Activated CD4-positive, alpha-beta T cell treated with anti-CD3 and anti-CD28 coated beads for 24 hours (primary cell): ENCODE measurements at places on chromosomes 6 and 20.

- no peak for DNase-seq
Measured at GRCh38 chr6:160972111-160972510, 19.5 kb upstream of the MAP3K4 start.

GRCh38 chr6:129749749-129750120 is 39.8 kb upstream of the ARHGAP18 start:
- DNase-seq = no peak

- DNase-seq = no peak
Measured at GRCh38 chr20:64115171-64115911, 8.0 kb upstream of the NPBWR2 start.

- DNase-seq = no peak
Measured at GRCh38 chr20:8292793-8293192, 160.7 kb downstream of the PLCB1 start.

GRCh38 chr6:170063431-170063830 is 227.4 kb downstream of the DLL1 start:
- no peak for DNase-seq

- DNase-seq = no peak
Measured at GRCh38 chr20:58478141-58478805, 36.9 kb downstream of the APCDD1L start.

- no peak for DNase-seq
Measured at GRCh38 chr6:32117461-32117860, 8.3 kb upstream of the TNXB start.

DNA sequence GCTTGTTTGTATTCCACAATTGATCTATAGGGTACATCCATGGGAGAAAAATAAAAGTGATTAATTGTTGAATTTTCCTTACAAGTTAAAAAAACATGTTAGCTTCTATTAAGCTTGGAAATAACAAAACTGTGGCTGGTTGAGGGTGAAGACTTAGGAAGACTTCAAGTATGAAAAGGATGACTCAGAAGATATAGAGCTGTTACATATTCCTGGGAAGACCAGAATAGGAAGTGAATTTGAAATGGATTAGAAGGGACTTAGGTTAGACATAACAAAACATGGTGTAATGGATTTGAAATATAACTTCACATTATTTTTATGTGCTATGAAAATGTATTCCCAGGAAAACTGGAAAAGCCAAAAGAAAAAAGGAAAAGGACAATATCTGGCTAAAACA is 732.2 kb downstream of the HDGFL1 start:
- DNase-seq = no peak

DNA sequence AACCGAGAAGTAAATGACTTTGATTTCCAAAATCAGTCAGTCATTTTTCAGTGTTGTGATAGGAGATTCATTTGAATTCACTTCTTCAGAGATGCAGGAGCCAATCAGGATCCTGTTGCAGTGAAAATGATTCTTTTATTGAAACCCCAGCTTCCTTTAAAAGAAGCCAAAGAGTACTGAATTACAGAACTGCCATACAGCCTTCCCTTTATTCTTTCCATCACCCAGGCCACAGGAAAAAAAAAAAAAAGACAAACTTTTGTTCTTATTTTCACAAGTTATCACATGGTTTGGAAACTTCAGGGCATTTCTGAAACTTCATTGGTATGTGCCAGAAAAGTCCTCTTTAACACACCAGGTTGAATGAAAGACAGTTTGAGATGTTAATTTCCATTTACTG is 1.8 kb upstream of the CARMIL1 start:
- DNase-seq = no peak

DNA sequence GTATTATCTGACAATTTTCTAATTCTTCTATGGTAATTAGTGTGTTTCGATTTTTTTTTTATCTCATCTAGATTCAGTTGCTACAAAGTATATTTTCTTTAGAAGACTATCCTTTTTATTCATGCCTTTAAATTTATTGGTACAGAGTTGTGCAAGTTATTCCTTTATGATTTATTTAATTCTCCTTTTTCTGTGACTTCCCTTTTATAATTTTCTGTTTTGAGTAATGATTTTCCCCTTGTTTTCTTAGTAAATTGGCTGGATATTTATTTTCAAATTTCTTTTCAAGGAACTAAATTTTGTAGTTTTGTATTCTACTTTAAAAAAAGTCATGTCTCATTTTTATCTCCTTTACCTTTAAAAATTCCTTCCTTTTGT is 2.4 kb upstream of the IL22RA2 start:
- no peak for DNase-seq

DNA sequence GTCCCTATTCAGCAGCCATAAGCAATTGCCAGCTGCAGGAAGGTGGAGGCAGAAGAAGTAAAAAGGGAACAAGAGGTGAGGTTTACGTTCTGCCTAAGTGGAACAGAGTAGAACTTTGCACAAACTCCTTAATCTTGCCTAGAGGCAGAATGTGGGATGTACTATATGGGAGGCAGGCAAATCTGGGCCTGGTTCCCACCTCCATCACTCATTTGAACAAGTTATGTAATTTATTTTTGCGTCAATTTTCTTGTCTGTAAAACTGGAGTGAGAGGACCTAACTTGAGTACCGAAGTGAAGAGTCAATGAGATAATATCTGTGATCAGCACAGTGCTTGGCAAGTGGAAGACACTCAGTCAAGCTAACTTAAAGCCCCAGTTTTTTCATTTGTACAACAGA is 2.0 kb upstream of the TPBG start:
- no peak for DNase-seq

- no peak for DNase-seq
Measured at GRCh38 chr6:62808565-62809293, 402.5 kb upstream of the FKBP1C start.

GRCh38 chr20:3729811-3730540 is 2.5 kb upstream of the HSPA12B start:
- DNase-seq = no peak

DNA sequence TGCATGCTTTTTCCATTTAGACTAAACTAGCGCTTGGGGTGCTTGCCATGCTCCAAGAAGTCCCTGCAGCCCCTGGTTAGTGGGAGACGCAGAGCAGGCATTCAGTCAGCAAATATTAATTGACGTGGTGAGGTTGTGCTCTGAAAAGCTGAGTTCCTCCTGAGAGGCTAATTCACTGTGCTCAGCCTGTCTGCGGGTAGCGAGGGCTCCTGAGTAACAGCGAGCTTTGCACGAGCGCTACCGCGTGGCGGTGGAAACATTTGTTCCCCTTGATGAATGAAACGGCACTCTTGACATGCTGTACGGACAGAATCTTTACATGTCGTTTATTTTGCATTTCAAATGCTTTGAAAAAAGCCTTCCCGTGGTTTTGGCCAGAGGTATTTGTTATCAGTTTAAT is 170.6 kb upstream of the AGPAT4 start:
- DNase-seq = no peak

DNA sequence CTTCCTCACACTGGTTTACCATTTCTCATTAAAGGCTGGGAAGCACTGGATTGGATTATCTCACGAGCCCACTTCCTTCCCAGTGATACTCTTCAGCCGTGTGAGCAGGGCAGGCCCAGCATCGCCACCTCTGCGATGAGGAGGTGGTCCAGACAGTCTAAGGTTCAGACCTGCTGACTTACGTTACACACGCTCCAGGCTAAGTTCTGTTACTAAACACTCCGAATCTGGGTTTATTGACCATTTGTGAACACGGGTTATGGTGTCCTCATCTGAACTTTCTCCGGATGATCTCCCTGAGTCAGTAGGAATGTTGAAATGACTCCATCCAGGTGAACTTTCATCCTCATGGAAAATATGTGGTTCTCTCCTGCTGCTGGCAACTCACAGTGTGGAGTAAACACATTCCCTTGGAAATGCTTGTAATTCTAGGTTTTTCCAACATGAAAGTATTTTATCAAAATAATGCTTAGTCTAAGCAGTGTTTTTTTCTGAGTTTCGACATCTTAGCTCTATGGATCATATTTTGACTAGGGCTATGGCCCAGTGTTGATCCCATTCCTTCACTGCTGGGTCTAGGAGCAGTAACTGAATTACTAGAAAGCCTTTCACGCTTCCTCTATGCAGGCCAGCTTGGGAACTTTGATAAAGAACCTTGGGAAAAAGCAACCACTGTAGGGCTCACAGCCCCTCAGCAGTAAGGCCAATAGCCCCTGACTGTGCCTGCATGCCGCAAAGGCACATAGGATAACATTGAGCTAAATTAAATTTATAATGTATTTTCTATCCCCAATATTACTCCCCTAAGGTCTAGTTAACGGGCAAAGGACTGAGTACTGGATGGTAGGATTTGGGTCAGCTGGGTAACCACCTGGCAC is 37.7 kb upstream of the PXDC1 start:
- no peak for DNase-seq

DNA sequence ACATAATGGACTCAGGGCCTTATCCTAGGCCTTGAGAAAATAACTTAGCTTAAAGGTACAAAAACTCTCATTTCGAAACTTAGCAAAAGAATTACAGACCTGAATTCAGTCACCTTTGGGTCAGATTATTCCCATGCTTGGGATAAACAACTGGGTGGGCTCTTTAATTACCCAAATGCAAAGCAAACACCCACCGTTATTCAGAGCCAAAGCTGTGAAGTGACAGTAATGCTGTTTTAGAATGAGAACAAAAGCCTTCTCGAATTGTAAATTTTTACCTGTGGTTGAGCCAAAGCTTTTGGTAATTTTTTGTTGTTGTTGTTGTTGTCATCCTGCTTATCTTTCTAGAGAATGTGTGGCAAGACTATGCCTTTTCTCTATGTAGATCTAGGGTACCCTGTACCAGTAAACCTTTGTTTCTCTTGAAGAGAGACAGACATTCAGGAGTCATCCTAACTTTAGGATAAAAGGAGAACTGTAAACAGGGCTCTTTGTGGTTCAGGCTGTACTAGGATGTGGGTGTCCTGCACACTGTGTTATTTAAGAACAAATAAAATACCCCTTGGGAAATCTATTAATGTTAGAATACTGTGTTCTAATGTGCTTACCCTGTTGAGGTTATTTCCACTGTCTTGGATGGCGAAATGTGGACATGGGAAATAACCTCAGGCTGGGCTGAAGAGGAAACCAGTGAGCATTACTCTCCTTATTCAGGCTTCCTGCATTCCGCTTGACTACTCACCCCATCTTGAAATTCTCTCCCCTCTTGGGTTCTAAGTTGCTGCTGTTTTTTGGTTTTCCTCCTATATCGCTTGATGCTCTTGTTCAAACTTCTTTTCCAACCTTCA is 480.7 kb downstream of the CD83 start:
- no peak for DNase-seq

DNA sequence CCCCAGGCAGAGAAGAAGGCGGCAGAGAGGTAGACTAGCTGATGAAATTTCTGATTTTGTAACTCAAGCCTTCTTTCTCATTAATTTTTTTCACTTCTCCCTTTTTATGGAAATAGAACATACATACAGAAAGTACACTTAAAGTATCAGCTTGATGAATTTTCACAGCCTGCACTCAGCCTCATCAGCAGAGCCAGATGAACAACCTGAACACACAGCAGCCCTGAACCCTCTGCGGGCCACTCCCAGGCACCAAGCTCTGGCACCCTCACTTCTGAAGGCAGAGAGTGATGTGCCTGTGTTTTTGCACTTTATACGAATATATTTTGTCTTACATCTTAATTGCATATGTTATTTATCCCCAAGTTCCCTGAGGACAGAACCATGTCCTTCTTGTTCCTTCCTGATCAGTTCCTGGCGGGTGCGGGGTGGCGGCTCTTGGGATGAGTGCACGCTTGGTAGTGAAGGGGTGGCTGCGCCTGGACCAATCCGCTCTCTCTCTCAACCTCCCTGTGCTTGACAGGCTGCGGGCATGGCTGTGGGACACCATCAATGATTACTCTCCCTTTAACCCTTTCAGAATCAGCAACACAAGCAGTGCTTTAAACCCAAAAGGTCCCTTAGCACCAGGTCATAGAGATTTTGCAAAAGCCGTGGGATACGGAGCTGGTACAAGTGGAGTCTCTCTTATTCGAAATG is 34.8 kb upstream of the AFDN start:
- DNase-seq = no peak

- no peak for DNase-seq
Measured at GRCh38 chr6:17492350-17492749, 99.0 kb downstream of the CAP2 start.

GRCh38 chr20:50838707-50839385 is 44.0 kb downstream of the BCAS4 start:
- no peak for DNase-seq
